ENCODE measurements at places on chromosomes 11 and 22.
A peak's percentile ranks its signal among the peaks of the same experiment; 100 is the strongest.

DNA sequence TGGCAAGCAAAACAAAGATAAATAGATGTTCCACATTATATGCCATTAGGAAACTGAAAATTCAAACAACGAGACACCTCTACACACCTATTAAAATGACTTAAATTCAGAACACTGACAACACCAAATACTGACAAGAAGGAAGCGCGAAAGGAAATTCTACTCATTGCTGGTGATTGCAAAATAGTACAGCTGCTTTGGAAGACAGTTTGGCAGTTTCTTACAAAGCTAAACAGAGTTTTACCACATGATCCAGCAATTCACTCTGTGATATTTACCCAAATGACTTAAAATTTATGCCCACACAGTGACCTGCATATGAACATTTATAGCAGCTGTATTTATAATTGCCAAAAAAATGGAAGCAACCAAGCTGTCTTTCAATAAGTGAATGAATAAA lies 232.6 kb downstream of the CASP12 start:
- DNase-seq = no peak

DNA sequence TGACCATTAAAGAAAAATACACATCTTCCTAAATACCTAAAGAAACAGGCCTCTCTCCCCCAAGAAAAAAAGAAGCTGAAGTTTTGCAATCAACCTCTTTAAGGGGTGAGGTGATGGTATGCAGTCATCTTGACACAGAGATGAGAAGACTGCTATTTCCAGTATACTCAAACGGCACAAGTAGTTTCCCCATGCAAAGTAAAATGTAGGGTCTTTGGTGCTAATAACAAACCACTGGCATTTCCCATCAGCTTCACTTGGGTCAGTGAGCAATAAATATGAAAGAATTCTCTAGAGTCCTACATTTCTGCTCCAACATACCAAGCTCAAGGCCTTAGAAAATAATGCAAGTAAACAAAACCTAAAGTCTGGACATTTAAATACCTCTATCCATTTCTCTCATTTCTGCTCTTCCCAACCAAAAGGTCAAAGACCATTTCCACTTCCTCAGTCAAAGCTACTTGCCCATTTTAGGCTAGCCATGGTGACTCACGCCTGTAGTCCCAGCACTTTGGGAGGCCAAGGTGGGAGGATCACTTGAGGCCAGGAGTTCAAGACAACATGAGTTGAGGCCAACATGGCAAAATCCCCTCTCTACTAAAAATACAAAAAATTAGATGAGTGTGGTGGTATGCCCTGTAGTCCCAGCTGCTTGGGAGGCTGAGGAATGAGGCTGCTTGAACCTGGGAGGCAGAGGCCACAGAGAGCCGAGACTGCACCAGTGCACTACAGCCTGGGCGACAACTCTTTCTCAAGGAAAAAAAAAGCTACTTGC lies 39.5 kb upstream of the CHRNA10 start:
- DNase-seq = no peak

- no peak for DNase-seq
These were observed 4.0 kb upstream of the ALX4 start for GRCh38 chr11:44313761-44314489.

DNA sequence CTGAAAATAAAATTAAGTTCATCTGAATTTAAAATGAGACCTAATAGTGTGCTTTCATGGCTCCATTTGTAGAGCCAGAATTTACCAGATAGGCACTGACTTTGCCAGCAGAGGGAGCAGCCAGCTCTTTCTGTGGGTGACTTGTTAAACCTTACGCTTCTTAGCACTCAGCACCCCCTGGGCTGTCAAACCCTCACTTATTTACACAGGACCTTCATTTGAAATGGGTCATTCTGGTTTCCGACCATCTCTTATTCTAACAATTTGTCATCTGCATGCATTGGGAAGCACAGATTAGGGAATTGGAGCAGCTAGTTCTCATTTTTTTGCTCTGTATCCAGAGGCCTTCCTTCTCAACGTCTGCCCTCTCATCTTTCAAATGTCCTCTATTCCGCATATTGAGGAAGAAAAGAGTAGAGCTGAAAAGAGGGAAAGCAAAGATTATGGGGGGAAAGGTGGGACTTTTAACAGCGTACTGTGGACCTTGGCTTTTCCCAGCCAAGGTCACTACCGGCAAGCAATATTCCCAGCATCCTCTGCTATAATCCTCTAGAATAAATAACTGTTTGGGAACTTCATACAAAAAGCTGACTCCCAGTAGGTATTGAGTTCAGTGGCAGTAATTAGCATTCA lies 3.1 kb downstream of the ASRGL1 start:
- DNase-seq = peak; percentile 37

GRCh38 chr11:107590460-107591377 lies at the start of gene ELMOD1:
ELMOD1 (plus strand) TSS chr11:107591147; CDS start chr11:107618190, 27,043 bp downstream.
- DNase-seq = no peak

DNA sequence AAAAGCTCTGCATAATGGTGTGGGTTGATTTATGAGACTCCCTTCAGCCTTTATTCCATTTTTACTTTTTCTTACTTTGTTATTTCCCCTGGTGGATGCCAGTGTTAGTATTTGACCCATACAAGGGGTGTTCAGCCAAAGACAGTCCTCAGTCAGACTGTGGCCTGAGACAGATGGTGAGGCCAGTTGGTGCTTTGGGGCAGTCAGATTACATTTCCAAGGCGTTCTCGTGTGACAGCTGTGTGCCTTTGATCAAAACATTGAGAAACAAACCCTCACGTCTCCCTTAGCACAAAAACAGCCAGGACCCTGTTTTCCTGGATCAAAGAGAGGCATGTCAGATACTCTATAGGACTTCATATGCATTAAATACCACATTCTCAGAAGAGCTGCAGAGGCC lies 31.3 kb upstream of the SLN start:
- no peak for DNase-seq

DNA sequence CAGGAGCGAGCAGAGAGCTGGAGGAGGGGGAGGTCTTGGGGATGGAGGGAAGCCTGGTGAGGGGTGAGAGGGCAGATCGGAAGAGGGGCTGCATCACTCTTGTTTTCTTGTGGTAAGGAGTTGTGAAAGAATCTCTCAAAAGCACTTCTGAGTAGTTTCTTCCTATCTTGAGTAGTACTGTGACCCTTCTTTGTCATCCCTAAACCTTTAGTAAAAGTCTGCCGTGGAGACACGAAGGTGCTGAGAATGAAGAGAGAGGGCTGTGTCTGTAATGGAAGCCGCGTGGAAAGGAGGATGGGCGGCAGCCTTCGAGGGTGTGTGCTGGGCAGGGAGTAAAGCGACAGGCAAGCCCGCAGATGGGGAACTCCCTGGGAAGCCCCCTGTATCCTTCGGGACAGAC lies 237.8 kb downstream of the TBC1D22A start:
- no peak for DNase-seq

GRCh38 chr22:45928726-45929368 lies 48.1 kb downstream of the WNT7B start:
- DNase-seq = no peak

DNA sequence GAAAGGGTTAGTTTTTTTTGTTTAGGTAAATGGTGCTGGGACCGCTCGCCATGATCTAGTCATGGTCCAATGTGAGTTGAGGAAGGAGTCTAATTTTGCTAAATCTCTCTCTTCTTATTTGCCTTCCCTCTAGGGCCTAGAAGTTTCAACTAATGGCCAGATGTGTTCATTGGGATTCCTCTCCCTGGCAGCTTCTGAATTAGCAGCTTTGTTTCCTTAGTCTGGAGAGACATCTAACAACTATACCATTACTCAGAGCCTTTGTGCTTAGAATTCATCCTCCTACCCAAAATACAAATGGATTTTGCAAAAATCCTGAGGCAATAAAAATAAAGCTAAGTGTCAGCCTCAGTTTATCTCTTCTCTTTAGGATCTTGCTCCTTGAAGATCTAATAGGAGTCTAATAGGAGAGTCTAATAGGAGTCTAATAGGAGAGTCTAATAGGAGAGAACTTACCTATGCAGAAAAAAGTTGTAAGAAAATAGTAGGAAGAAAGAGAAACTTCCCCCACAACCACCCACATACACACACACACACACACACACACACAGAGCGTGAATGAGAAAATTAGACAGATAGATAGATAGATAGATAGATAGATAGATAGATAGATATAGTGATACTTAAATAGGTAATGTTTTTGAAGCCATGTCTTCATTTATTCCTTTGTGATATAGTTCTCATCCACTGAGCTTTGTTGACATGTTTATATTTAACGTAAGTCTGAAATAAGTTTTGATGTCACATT lies 980.5 kb upstream of the CNTN5 start:
- no peak for DNase-seq

DNA sequence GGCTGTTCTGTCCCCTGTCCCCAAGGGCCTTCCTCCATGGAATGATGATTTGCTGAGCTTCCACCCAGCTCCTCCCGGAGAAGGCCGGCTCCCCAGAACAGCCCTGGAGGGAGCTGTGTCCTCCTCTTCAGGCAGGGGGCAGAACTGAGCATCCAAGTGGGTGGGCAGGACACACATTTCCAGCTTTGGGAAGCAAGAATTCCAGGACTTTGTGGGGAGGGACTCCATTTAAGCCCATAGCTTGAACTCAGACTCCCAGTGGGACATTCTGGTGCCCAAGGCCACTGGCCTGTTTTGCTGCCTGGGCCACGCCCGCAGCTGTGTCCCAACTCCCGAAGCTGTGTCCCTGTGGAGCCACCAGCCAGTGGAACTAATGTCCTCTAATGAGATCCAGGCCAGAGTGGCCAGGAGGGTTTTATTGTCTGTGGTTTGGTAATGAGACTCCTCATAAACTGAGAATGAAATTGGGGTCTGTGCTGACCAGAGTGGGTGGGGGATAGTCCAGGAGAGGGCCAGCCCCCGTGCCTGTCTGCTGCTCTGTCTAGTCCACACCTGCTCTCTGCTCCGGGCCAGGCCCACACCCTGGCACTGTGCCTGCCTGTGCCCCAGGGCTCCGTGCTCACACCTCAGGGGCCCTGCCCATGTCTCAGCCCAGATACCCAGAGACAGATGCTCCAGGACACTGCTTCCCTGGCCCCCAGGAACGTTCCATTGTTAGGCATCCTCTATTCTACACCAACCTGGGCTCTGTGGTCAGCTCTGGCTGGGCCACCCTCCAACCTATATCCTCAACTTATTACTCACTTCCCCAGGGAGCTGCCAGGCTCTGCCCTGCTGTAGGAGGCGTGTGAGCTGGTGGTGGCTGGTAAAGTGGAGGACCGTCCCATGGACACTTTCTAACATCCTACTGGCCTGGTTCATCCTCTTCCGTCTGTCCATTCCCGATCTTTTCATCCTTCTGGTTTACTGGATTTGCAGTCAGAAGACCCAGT lies 7.6 kb downstream of the NECTIN1 start:
- DNase-seq = no peak

- DNase-seq = no peak
These were observed 255.6 kb upstream of the CADM1 start for GRCh38 chr11:115759622-115760460.
